ENCODE measurements at places on chromosomes 11 and 22.
A peak's percentile ranks its signal among the peaks of the same experiment; 100 is the strongest.

DNA sequence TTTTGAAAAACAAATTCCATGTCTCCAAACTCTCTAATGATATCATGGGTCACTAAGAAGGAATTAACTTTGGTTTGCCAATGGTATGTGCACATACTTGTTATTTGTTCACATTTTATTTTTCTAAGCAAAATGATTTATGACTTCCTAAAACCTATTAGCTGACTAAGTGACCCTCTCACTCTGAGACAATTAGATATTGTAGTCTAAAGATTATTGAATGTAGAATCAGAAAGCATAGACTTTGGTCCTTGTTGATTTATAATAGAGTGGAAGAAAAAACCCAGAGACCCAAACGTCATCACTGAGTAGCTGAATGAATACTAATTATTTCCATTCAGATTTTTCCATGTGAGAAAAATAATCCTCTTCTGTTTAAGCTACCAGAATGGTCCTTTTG is 243.5 kb upstream of the ANO3 start:
- DNase-seq, result no peak

- DNase-seq, result no peak
These were observed 42.1 kb upstream of the SEPTIN5 start for GRCh38 chr22:19672054-19672776.

DNA sequence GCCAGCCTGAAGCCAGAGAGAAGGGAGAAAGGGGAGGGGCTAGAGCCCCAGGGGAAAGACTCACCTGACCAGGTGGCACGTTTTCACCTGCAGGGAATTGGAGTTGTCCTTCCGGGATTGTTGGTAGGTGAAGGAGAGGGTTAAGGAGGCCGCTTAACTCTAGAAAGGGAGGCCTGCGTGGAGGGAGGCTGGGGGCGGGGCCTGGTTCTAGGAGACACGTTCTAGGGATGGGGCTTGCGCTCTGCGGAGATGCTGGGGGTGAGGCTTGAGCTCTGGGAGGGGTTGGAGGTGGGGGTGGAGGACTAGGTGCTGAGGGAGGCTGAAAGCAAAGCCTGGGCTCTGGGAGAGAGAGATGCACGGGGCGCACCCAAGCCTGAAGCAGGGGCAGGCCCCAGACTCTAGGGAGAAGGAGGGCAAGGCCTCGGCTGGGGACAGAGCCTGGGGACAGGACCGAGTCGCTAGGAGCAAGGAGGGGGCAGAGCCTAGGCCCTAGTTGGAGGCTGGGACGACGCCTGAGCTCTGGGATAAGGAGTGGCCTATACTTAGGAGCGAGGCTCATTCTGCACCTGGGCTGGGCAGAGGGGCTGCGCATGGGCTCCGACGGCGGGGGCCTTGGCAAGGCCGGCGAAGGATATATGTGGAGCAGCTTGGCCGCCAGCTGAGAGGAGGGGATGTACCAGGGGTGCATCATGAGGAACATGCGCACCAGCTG is 2.4 kb downstream of the RASGRP2 start:
- no peak for DNase-seq

DNA sequence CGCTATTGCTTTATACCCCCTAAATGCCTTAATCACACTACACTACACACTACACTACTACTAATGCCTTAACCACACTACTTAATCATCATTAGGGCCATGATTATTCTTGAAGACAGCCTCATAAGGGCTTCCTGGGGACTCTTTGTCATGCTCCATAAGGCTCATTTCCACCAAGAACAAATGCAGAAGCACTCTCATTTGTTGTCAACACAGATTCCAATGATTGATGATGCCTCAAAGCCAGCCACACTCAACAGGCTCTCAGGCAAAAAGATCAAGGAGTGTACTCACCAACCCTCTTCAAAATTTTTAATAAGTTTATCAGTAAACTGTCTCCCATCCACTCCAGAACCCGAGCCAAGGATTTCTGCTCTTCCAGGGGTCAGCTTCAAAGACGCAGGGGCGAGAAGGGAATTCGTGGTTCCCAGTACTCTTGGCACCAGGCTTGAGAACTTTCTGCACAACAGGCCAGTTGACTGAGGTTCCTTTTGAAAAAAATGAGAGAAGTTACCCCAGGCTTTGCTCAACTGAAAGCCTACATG is 204.7 kb upstream of the GUCY1A2 start:
- no peak for DNase-seq

GRCh38 chr11:61910187-61911127 is 6.9 kb downstream of the RAB3IL1 start:
- no peak for DNase-seq

DNA sequence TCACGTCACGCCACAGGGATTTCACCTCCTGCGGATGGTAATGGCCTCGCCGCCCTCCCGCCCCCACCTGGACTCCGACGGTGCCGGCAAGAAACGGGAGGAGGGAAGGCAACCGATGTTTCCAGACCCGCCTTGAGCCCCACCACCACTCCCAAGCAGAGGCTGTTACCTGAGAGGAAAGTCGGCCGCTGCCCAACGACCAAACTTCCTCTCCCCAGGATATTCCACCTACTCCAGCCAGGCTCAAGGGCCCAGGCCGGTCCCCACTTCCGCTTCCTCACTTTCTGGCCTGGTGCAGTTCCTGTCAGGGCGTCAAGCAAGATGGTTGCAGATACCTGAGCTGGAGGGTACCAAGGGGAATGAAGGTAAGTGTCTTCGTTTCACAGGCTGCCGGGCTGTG is at the start of gene ENTHD1:
TSS of gene ENTHD1 (minus strand) at position 235 of the 400 bp plus-strand sequence. CDS start 6,012 bp downstream, outside the sequence.
- no peak for DNase-seq

DNA sequence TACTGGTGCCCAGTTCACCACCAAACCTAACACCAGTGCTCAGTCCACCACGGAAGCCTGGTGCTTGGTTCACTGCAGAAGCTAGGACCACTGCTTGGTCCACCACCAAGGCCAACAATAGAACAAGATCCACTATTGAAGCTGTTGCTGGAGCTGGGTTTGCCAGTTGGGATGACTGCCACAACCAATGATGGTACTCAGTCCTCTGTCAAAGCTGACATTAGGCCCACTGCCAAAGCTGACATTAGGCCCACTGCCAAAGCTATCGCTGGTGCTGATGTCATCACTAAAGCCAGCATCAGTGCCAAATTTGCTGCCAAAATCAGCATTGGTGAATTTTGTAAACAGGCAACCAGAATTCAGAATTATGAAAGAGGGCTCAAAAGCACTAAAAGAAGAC is 1850.2 kb upstream of the RAG2 start:
- DNase-seq, result no peak

DNA sequence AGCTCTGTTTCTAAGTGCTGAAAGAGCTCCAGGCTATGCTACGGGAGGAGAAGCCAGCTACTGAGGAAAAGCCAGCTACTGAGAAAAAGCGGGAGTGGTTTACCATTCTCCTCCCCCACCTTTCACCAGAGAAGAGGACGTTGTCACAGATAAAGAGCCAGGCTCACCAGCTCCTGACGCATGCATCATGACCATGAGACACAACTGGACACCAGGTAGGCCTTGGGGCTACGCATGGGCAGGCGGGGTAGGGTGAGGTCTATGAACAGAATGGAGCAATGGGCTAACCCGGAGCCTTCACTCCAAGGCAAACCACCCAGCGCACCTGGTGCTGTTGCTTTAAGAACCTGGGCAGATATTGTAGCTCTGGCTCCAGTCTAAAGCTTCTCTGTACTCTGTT is 1.1 kb downstream of the IL18BP start:
- DNase-seq, result no peak

- DNase-seq, result no peak
These were observed 3.0 kb downstream of the SAC3D1 start for GRCh38 chr11:65043881-65044501.

GRCh38 chr22:19853058-19853878 is 1.4 kb downstream of the GNB1L start:
- DNase-seq, result no peak

DNA sequence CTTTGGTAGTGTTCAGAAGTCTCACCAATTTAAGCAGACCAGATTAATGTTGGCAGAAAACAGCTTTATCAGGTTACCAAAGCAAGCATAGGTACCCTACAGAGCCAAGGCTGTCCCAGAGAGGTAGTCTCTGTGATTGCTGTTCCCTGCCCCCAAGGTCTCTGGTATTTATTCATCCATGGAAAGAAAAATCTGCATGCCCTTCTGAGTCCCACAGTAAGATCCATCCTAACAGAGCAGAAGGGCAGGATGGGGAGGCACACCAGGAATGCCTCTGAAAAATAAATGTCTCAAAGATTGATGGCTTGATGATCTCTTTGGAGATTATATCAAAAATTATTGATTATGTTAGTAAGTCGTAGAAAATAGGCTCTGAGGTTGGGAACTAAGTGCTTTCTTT is 122.8 kb downstream of the FAT3 start:
- DNase-seq, result no peak

GRCh38 chr11:66221726-66222236 is 46.7 kb upstream of the RAB1B start:
- DNase-seq, result no peak

GRCh38 chr11:106415510-106415909 is 338.0 kb downstream of the AASDHPPT start:
- no peak for DNase-seq

GRCh38 chr11:61352038-61352437 is 9.6 kb downstream of the CYB561A3 start:
- no peak for DNase-seq

DNA sequence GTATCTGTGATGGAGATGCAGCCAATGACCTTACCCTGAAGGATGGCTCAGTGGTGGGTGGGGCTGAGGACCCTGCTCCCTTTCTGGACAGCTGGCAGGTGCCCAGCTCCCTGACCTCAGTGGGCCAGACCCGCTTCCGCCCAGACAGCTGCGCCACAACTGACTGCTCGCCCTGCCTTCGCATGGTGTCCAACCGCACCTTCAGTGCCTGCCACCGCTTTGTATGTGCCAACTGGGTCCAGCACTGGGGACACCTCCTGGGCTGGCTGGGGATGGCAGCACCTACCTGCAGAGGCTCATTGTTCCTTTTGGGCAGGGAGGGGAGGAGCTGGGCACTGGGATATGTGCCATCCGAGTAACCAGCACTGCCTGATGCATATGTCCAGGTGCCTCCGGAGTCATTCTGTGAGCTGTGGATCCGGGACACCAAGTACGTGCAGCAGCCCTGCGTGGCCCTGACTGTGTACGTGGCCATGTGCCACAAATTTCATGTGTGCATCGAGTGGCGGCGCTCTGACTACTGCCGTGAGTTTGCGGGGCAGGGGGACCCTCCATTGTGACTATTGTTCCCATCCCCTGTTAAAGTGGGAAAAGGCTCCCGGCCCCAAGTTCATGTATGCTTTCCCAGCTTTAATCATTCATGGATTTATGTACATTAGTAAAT is 84.8 kb downstream of the OTOG start:
- no peak for DNase-seq

GRCh38 chr11:68987211-68987610 is 6.4 kb upstream of the MRGPRD start:
- no peak for DNase-seq

GRCh38 chr11:32892355-32893092 is at the start of gene QSER1:
Gene QSER1, plus strand, starts transcription at chr11:32892811. Its CDS starts 315 bp downstream, at chr11:32893126.
- DNase-seq, result peak; percentile 65

GRCh38 chr11:125270711-125271110 is 106.2 kb downstream of the PKNOX2 start:
- DNase-seq, result no peak

DNA sequence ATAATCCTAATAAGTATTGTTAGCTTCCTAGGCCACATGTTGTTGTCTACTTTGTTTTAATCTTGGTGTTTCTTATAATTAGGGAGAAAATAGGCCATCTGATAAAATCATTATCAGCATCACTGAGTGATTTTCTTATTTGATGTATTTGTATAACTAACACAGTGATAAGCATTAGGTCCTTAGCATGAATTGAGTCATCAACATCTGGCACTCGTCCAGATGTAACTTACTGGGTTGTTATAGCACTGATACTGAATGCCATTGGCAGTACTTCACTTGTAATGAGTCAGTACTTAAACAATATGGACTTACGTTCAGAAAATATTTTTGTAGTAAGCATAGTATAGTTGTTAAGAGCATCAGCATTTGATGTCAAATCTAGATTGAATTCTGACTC is 16.2 kb downstream of the API5 start:
- no peak for DNase-seq

GRCh38 chr11:32332990-32333319 is 102.4 kb downstream of the WT1 start:
- no peak for DNase-seq

DNA sequence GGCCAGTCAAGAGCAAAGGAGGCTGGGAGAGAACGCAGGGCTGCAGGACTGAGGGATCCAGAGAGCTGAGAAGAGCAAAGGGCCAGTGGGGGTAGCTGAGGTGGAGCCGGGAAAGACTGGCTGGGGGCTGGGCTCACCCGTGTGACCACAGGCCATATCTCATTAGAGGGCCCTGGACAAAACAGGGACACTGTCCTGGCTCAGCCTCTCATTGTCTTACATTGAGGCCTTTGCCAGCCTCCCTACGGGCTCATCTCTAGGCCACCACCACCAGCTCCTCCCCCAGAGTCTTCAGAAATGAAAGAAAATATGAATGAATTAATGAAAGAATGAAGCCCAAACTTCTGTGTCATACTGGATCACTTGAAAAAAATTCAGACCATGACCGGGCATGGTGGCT is 9.2 kb downstream of the RAB36 start:
- no peak for DNase-seq
